ENCODE measurements at places on chromosomes 3 and 15. TPM values are rescaled to one million over a fixed set of nuclear protein-coding genes. Genes with fewer than 3 reads are reported as not detected.

The ACP3 gene
- total RNA-seq = 0.08 TPM

The C3orf52 gene
- total RNA-seq = 6.2 TPM

The LSAMP gene
- total RNA-seq = 4.1 TPM

The CYP1A2 gene
- total RNA-seq = not detected

The CGNL1 gene
- total RNA-seq = 0.59 TPM

The NCEH1 gene
- total RNA-seq = 14.0 TPM

The COL6A5 gene
- total RNA-seq = 0.12 TPM

The GP9 gene
- not detected for total RNA-seq

The CD96 gene
- 0.08 TPM for total RNA-seq

The GOLGA8J gene
- total RNA-seq = 0.12 TPM

The WDR72 gene
- not detected for total RNA-seq

The KBTBD13 gene
- total RNA-seq = not detected

The IL5RA gene
- not detected for total RNA-seq

The RTP2 gene
- not detected for total RNA-seq

The TMEM207 gene
- total RNA-seq = not detected

The PDE8A gene
- total RNA-seq = 33.9 TPM

The DGKG gene
- under 0.01 TPM for total RNA-seq

The ATOSA gene
- 18.5 TPM for total RNA-seq

The FAM43A gene
- 9.8 TPM for total RNA-seq

The ANKRD63 gene
- not detected for total RNA-seq

The TUBGCP4 gene
- total RNA-seq = 10.1 TPM

The RTP1 gene
- under 0.01 TPM for total RNA-seq

The SEMA6D gene
- 14.9 TPM for total RNA-seq

The ITGA11 gene
- 65.5 TPM for total RNA-seq

The KCNMB2 gene
- not detected for total RNA-seq

The RTP3 gene
- total RNA-seq = not detected

The LPP gene
- total RNA-seq = 33.3 TPM

The ESYT3 gene
- 0.30 TPM for total RNA-seq

The UNC13C gene
- total RNA-seq = not detected

The DNAH12 gene
- total RNA-seq = under 0.01 TPM

The RAB27A gene
- 7.7 TPM for total RNA-seq

The SLC25A36 gene
- total RNA-seq = 66.4 TPM

The FBLN2 gene
- total RNA-seq = 587 TPM

The ERC2 gene
- total RNA-seq = 0.47 TPM

The CAMK1 gene
- total RNA-seq = 36.4 TPM

The PIGZ gene
- total RNA-seq = 2.0 TPM

The GRAMD2A gene
- total RNA-seq = 0.08 TPM

The LOXL1 gene
- total RNA-seq = 130 TPM

The TTLL13 gene
- total RNA-seq = not detected

The LCTL gene
- 0.12 TPM for total RNA-seq

The CCR2 gene
- under 0.01 TPM for total RNA-seq

The ENTPD3 gene
- total RNA-seq = not detected

The ULK3 gene
- total RNA-seq = 4.4 TPM

The SMC4 gene
- total RNA-seq = 16.3 TPM

The TRIM42 gene
- total RNA-seq = not detected

The SST gene
- total RNA-seq = not detected

The SPINT1 gene
- not detected for total RNA-seq

The TMIE gene
- total RNA-seq = not detected

The CFAP92 gene
- not detected for total RNA-seq

The TIMP4 gene
- total RNA-seq = 3.4 TPM

The ADGRG7 gene
- total RNA-seq = 0.12 TPM

The OXTR gene
- total RNA-seq = 1.2 TPM

The ARL13B gene
- total RNA-seq = 8.7 TPM

The MSL2 gene
- total RNA-seq = 7.3 TPM

The LDHAL6B gene
- not detected for total RNA-seq

The SCN5A gene
- 0.08 TPM for total RNA-seq

The PPM1L gene
- total RNA-seq = 1.7 TPM

The ZNF80 gene
- total RNA-seq = not detected

The DAZL gene
- not detected for total RNA-seq
